H9 (cell line): ENCODE measurements at places on chromosomes 13 and 19. TPM values are rescaled to one million over a fixed set of nuclear protein-coding genes. Genes with fewer than 3 reads are reported as not detected.
A peak's percentile ranks its signal among the peaks of the same experiment; 100 is the strongest.

Gene HIF3A
- total RNA-seq, result 31.5 and 31.9 TPM in 2 replicates

Gene CYP2A6
- 0.28 TPM in 1 of 2 replicates, not detected in the other for total RNA-seq

Gene NUDT19
- total RNA-seq, result 6.1 TPM in 2 replicates

Gene POSTN
- total RNA-seq, result 0.33 and 0.46 TPM in 2 replicates

Gene DBP
- total RNA-seq, result 11.4 and 12.6 TPM in 2 replicates

Gene CFD
- 1.9 and 2.8 TPM in 2 replicates for total RNA-seq

Gene KIR2DL4
- total RNA-seq, result not detected in 2 replicates

Gene COX7A1
- total RNA-seq, result not detected in 2 replicates

Gene ABHD13
- total RNA-seq, result 6.1 and 6.2 TPM in 2 replicates

Gene IFNL1
- total RNA-seq, result not detected in 2 replicates

Gene TMEM255B
- 2.1 and 2.8 TPM in 2 replicates for total RNA-seq

Gene FFAR1
- not detected in 2 replicates for total RNA-seq

Gene PTGIR
- total RNA-seq, result not detected in 2 replicates

DNA sequence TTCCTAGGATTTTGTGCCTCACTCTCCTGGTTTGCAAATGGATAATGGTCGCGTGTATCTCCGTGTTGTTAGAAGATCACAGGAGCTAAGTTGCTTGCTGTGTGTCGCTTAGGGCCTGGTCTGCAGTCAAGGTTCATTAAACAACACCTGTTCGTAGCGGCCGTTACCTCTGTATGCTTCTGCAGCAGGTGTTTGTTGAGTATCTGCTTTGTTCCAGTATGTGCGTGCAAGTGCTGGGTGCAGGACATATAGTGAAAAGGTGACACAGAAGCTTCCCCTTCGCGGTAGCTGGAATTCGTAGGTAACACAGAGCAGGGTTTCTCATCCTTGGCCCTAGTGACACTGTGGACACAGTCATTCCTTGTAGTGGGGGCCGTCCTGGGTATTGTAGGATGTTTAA, 5.4 kb downstream of the MED25 start:
- H3K27ac ChIP-seq, result no peak overlapping the region
- peaks cover 3% of the 10 kb centered on the region; the same call in 1 of the 2 replicates for H3K4me1 ChIP-seq
- DNase-seq, result no peak
- H3K27me3 ChIP-seq, result no peaks in the 10 kb centered on the region
- no peak overlapping the region; the same call in 2 of the 3 replicates for H3K4me3 ChIP-seq
- peaks cover 45% of the 10 kb centered on the region for H3K36me3 ChIP-seq

- no peak for DNase-seq
- no peaks in the 10 kb centered on the region for H3K27me3 ChIP-seq
- no peak overlapping the region for H3K4me3 ChIP-seq
- no peak overlapping the region for H3K27ac ChIP-seq
- peaks cover 10% of the 10 kb centered on the region; the same call in 1 of the 2 replicates for H3K4me1 ChIP-seq
- H3K36me3 ChIP-seq, result no peaks in the 10 kb centered on the region
These were observed 29.9 kb downstream of the PBX4 start for GRCh38 chr19:19588546-19588945.

GRCh38 chr19:6766357-6767080, 716 bp downstream of the SH2D3A start:
- H3K4me1 ChIP-seq, result 0 out of 2 replicates have a peak, but pooled peaks cover 2% of the 10 kb centered on the region
- peak; percentile 35 for DNase-seq
- H3K27me3 ChIP-seq, result no peaks in the 10 kb centered on the region
- H3K36me3 ChIP-seq, result no peaks in the 10 kb centered on the region
- peak overlapping the region; percentile 91 for H3K4me3 ChIP-seq

- peaks cover 14% of the 10 kb centered on the region; the same call in 1 of the 2 replicates for H3K4me1 ChIP-seq
- peak; percentile 26 for DNase-seq
- no peaks in the 10 kb centered on the region for H3K36me3 ChIP-seq
- no peak overlapping the region for H3K4me3 ChIP-seq
- H3K27ac ChIP-seq, result no peak overlapping the region
- no peaks in the 10 kb centered on the region for H3K27me3 ChIP-seq
These were observed 42.7 kb downstream of the GATAD2A start for GRCh38 chr19:19448238-19448544.

DNA sequence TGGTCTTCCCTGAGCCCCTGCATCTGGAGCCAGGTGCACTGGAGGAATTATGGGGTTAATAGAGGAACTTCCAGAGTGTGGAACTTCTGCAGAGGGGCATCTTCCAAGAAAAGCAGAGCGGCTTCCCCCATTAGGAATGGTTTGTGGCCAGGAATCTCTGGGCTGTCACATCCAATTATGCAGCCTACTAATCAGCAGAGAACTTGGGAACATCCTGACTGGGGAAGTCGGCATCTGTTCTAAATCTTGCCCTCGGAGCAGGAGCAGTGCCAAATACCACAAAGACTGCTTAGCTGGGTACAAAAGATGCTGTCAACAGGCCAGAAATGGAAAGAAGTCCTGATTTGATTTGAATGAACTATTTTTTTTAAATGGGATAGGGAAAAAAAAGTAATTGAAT, 435.1 kb downstream of the ZNF536 start:
- no peaks in the 10 kb centered on the region; the same call in 1 of the 2 replicates for H3K4me1 ChIP-seq
- H3K4me3 ChIP-seq, result no peak overlapping the region
- H3K27me3 ChIP-seq, result no peaks in the 10 kb centered on the region
- H3K27ac ChIP-seq, result no peak overlapping the region

DNA sequence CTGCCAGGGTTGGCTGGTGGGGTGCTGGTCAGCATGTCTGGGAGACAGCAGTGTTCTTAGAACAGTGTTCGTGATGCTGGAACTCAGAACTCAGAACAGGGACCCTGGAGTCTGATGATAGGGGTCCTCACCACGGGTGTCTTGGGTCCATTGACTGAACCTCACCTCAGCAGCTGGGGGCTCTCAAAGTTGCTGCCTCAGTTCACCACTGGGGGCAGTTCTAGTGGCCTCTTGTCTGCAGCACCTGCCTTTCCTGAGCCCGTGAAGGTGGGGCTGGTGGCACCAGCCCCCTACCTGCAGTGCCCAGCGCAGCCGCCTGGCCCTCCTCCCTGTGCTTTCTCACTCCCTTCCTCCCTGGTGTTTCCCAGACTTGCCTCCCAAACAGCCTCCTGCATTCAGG, 28.5 kb downstream of the SAFB start:
- DNase-seq, result no peak
- no peak overlapping the region for H3K4me3 ChIP-seq
- peaks cover 59% of the 10 kb centered on the region; the same call in 2 of the 3 replicates for H3K36me3 ChIP-seq
- no peak overlapping the region for H3K27ac ChIP-seq
- no peaks in the 10 kb centered on the region for H3K27me3 ChIP-seq
- H3K4me1 ChIP-seq, result no peaks in the 10 kb centered on the region

GRCh38 chr13:39257642-39258041, 219.4 kb downstream of the NHLRC3 start:
- DNase-seq, result no peak
- no peak overlapping the region for H3K4me3 ChIP-seq
- H3K27me3 ChIP-seq, result no peaks in the 10 kb centered on the region
- H3K27ac ChIP-seq, result no peak overlapping the region
- H3K36me3 ChIP-seq, result no peaks in the 10 kb centered on the region

DNA sequence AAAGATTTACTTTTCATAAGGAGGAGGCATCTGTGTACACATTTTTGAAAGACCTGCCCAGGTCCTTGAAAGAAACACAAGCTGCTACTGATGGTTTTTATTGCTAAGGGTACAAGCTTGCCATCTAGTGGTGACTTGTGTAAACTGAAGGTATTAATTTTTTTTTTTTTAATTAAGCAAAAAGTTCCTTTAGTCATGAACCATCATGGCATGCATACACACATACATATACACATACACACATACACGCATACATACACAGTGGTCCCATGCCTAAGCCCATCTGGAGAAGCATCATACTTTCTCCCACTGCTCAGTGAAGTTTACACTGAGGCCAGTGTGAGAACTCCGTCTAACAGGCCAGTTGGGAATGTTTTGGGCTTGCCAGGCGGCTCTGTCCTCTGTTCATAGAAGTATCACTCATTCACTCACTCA, 312.5 kb downstream of the DCLK1 start:
- H3K27ac ChIP-seq, result no peak overlapping the region
- no peak for DNase-seq
- H3K27me3 ChIP-seq, result no peaks in the 10 kb centered on the region

GRCh38 chr19:18304208-18304457, 18.7 kb downstream of the LSM4 start:
- H3K27me3 ChIP-seq, result no peaks in the 10 kb centered on the region
- no peak for DNase-seq
- H3K27ac ChIP-seq, result no peak overlapping the region
- peak overlapping the region; percentile 34 for H3K4me3 ChIP-seq

GRCh38 chr13:26074706-26075105, 22.9 kb upstream of the SHISA2 start:
- H3K4me1 ChIP-seq, result no peaks in the 10 kb centered on the region
- H3K4me3 ChIP-seq, result no peak overlapping the region
- H3K27ac ChIP-seq, result no peak overlapping the region
- no peaks in the 10 kb centered on the region for H3K36me3 ChIP-seq
- DNase-seq, result no peak

- DNase-seq, result no peak
- H3K27me3 ChIP-seq, result no peaks in the 10 kb centered on the region; the same call in 1 of the 2 replicates
- peaks cover 12% of the 10 kb centered on the region for H3K36me3 ChIP-seq
- H3K27ac ChIP-seq, result no peak overlapping the region
These were observed 5.3 kb downstream of the CCDC8 start for GRCh38 chr19:46407856-46408663.

DNA sequence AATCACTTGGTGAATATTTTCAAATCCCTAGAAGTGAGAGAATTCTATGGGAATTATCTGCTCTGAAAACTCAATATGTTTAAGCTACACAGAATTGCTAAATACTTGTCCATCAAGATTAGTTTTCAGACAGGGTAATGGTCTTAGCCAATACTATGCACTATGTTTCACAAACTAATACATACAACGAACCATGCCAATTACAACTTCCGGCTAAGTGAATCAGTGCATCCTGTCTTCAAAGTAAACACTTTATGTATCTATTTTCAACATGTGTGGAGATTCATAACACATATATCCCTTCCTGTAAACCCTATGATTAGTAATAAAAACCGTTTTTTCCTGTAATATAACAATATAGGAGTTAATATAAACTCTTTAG, 181.5 kb downstream of the POSTN start:
- no peaks in the 10 kb centered on the region for H3K36me3 ChIP-seq
- no peaks in the 10 kb centered on the region for H3K4me1 ChIP-seq
- H3K27ac ChIP-seq, result no peak overlapping the region
- H3K4me3 ChIP-seq, result no peak overlapping the region
- H3K27me3 ChIP-seq, result no peaks in the 10 kb centered on the region

DNA sequence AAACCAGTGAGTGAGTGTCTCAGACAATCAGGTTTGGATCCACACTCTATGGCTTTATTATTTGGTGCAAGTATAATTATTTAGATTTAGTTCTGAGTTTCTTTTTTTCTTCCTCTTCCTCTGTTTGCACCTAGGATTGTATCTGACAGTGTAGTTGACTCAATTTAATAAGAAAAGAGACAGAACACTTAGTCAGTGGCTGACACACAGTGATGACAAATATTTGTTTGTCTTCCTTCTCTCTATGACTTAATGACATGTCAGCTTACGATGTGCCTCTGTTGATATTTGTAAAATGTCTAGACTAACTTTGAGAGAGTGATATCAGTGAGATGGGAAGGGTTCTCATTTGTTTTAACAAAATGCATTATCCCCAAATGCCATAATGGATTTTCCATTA, 129.5 kb upstream of the SLC10A2 start:
- H3K27ac ChIP-seq, result no peak overlapping the region
- H3K4me1 ChIP-seq, result no peaks in the 10 kb centered on the region
- no peak for DNase-seq

DNA sequence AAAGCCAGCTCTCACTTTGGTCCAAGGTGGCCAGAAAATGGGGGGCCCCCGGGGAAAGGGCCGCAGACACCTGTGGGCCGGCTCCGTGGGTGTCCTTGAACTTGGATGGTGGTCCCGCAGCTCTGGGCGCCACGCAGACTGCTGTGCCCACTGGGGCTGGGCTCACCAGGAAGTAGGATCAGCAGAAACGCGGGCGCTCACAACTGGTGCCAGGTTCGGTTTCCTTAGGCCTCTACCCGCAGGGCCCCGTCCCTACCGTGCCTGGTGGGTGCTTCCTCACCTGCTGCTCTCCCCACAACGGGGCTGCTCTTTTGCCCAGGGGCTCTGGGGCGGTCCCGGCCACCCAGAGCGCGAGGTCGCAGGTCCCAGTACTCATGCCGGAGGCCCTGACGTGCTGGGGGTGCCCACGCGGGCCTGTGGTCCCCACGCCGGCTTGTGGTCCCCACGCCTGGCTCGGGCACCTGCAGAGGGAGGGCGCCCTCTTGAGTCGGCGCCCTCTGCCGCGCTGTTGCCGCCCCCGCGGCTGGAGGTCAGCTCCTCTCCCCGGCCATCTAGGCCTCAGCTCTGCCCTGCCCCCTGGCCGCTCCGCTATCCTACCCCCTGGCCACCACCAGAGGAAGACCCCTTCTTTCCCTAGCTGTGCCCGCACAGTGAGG, 1303.6 kb downstream of the UQCRFS1 start:
- no peaks in the 10 kb centered on the region for H3K4me1 ChIP-seq
- peak; percentile 40 for DNase-seq
- no peaks in the 10 kb centered on the region for H3K27me3 ChIP-seq
- H3K27ac ChIP-seq, result no peak overlapping the region

DNA sequence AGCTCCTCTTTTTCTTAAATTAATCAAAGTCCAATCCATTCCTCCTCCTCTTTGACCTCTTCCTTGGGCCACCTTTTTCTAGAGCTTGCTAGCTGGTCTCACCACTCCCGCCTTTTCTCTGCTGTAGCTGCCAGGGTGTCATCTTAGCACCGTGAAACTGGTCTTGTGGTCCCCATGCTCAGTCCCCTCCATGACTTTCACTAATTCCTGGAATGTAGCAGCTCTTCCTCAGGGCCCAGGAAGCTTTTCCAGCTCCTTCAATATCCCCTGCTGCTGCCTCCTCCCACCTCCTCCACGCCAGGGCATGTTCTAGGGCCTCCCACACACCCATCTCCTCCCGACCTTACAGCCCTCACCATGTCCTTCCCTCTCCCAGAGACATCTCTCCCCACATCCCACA, 222.2 kb downstream of the MYO16 start:
- H3K4me3 ChIP-seq, result no peak overlapping the region
- H3K27ac ChIP-seq, result no peak overlapping the region
- H3K36me3 ChIP-seq, result peaks cover 2% of the 10 kb centered on the region; the same call in 1 of the 3 replicates
- DNase-seq, result no peak
- no peaks in the 10 kb centered on the region for H3K27me3 ChIP-seq
- H3K4me1 ChIP-seq, result peaks cover 7% of the 10 kb centered on the region

- H3K36me3 ChIP-seq, result no peaks in the 10 kb centered on the region; the same call in 2 of the 3 replicates
- no peaks in the 10 kb centered on the region; the same call in 1 of the 2 replicates for H3K27me3 ChIP-seq
- no peaks in the 10 kb centered on the region for H3K4me1 ChIP-seq
- H3K27ac ChIP-seq, result no peak overlapping the region
These were observed 108.5 kb downstream of the SOX1 start for GRCh38 chr13:112175162-112176075.

GRCh38 chr13:52954838-52955237, 73.8 kb upstream of the OLFM4 start:
- H3K36me3 ChIP-seq, result peaks cover 2% of the 10 kb centered on the region
- peak; percentile 39 for DNase-seq
- H3K27me3 ChIP-seq, result no peaks in the 10 kb centered on the region; the same call in 1 of the 2 replicates
- H3K4me3 ChIP-seq, result peak overlapping the region; percentile 58; the same call in 2 of the 3 replicates

DNA sequence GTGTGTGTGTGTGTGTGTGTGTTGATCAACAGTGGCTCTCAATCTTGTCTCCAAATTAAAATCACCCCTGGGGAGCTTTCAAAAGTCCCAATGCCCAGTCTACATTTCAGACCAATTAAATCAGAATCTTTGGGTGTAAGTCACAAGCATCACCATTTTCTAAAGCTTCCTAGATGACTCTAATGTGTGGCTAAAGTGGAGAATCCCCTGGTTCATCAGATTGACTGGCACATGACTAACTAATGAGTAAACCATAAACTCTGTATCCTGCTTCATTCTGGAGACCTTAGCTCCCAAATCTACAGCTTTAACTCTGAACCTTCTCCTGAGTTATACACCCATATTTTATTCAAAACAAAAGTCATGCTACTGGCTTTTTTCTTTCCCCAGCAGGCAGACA, 131.3 kb downstream of the SUCLA2 start:
- peaks cover 8% of the 10 kb centered on the region for H3K36me3 ChIP-seq
- H3K4me1 ChIP-seq, result no peaks in the 10 kb centered on the region
- no peak overlapping the region for H3K27ac ChIP-seq
- no peak for DNase-seq
- no peaks in the 10 kb centered on the region for H3K27me3 ChIP-seq
